ENCODE measurements at places on chromosomes 5 and 9. TPM values are rescaled to one million over a fixed set of nuclear protein-coding genes. Genes with fewer than 3 reads are reported as not detected.

DNA sequence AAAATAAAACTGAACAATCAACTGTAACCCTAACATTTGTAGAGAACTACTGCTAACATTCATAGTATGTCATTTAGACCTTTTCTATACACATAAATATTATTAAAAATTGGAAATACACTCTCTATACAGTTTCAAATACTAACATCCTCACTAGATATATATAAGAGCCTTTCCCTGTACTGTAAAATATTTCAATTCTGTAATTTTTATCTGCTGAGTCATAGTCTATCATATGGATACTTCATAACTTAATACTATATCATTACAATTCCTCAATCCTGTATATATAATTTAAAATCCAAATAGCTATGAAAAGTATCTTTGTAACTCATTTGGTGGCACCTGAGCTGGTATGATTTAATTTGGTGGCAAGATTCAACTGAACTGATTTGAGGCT, 55.8 kb downstream of the FBXO4 start:
- DNase-seq = no peak

DNA sequence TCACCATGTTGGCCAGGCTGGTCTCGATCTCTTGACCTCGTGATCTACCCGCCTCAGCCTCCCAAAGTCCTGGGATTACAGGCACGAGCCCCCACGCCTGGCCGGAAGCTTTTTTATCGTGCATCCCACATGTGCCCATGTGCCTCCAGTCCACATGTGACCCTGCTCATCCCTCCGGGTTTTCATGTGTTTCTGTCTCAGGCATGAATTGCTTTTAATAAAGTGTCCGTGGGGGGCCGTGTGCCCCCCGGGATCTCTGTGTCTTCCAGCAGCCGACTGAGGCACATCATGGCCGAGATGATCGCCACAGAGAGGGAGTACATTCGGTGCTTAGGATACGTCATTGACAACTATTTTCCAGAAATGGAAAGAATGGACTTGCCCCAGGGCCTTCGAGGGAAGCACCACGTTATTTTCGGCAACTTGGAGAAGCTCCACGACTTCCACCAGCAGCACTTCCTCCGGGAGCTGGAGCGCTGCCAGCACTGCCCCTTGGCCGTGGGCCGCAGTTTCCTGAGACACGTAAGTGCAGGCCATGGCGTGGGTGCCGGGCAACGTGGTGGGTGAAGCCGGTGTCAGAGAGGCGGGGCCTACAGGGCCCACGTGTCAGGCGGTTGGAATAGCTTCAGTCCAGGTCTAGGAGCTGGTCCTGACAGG, 22.1 kb upstream of the LRRC14B start:
- no peak for DNase-seq

- DNase-seq = no peak
These were observed 71.2 kb downstream of the RAPGEF1 start for GRCh38 chr9:131668439-131669268.

Gene ETF1
- total RNA-seq = 90.5 TPM

DNA sequence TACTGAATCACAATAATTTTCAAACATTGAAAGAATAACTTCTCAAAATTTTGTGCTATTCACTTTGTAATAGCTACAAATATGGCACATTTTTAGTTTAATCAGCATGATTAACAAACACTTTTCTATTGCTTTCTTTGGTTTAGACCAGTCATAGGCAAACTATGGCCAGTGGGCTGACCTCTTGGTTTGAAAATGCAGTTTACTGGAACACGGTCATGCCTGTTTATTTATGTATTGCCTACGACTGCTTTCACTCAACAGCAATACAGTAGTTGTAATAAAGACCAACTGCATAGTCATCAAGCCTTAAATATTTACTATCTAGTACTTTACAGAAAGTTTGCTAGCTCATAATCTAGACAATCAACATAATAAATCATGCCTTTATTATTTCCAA, 810.8 kb downstream of the TLE1 start:
- no peak for DNase-seq

GRCh38 chr5:135213466-135214239, 179.6 kb upstream of the PITX1 start:
- peak; percentile 86 for DNase-seq

Gene UBQLN1
- total RNA-seq = 123 TPM

GRCh38 chr9:7780261-7780988, 19.2 kb downstream of the DMAC1 start:
- DNase-seq = no peak

Gene TEX48
- not detected for total RNA-seq
